ENCODE measurements at places on chromosomes 7 and 10. TPM values are rescaled to one million over a fixed set of nuclear protein-coding genes. Genes with fewer than 3 reads are reported as not detected.

The RNF32 gene
- 2.9 TPM for polyA plus RNA-seq

DNA sequence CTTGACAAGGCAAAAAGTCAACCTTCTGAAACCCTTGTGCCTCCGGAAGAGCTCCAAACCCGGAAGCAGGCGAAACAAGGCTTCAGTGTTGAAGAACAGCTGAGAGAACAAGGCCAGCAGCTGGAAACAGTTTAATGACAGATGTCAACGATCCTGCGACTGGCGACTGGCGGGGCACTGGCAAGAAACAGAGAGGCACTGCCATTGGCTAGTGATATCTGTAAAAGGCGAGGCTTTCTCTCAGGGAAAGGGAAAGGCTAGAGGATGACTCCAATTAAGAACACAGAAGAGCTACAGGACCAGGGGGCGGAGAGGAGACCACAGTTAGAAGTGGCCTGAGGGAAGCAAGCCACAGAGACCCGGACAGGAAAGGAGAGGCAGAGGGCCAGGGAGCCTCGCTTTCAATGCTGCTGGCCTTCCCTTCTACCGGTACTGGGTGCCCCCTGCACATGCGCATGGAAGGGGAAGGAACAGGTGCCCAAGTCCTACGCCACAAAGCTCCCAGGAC lies 19.4 kb downstream of the ITGB1 start:
- DNase-seq: no peak

DNA sequence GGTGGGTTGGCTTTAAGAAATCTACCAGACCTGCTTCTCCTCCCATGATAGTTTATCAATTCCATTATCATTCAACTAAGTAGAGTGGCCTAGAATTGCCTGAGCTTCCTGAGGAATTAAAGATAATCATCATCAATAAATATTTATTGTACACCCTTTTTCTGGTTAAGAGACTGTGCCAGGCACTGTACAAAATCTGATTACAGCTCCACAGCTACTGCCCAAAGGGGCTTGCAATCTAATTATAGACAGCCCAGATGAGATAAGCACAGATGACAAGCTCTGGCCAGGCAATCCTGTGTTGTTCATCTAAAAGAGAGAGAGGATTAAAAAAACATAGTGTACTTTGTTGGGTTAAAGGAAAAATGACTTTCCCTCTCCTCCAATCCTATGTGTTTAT lies 586.4 kb downstream of the GATA3 start:
- no peak for DNase-seq

The FASTK gene
- polyA plus RNA-seq: 44.9 TPM

DNA sequence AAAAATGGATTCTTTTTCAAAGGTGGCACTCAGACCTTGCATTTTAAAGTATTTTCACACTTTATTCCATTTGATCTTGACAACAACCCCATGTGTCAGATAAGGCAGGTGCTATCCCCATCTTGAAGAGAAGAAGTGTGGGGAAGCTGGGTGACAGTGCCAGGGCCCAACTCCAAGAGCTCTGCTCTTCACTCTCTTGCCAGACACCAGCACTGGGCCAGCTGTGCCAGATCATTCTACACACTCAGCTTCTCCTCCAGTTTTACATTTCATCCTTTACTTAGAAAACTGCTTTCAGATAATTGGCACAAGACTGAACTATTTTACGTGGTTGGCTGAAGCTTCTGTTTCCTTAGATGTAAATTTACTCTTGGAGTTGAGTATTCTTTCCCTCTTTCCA lies 64.4 kb downstream of the ENO4 start:
- DNase-seq: no peak

DNA sequence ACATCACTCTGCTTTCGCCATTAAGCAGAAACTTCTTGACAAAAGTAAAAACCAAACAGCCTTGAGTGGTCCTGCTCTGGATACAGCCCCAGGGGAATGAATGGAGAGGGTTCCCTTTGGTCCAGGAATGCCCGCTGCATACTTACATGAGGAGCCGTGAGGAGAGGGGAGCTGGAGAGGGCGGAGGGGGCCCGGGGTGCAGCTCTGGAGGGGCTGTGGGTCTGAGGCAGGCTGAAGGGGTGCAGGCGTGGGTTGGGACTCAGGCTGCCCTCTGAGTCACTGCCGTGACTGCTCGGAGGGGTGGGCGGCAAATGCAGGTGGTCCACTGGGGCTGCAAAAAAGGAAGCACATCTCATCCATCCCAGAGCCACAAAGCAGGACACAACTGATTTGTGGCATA lies 61.3 kb upstream of the DGKI start:
- DNase-seq: no peak

GRCh38 chr10:97011397-97011796 lies 174.4 kb downstream of the SLIT1 start:
- DNase-seq: no peak

The SPDYE5 gene
- 1.0 TPM for polyA plus RNA-seq

DNA sequence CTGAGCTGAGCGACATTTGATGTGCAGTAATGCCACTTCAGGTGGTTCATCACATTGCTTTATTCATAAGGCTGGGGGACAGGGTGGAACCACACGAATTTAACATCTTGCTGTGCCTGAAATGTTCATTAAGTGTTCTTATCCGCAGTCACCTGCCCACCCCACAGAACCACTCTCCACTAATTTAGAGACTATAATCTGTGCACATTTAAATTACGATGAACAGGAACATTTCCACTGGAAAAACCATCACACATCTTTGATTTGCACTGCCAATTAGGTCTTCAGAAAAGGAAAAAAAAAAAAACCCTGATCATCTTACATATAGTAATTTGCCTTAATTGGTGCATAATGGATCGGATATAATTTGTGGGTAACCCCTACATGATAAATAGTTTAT lies 2.3 kb downstream of the CDCA7L start:
- no peak for DNase-seq

GRCh38 chr7:69813637-69814240 lies 215.5 kb downstream of the AUTS2 start:
- DNase-seq: no peak

The CYP3A7 gene
- 0.46 TPM for polyA plus RNA-seq

- no peak for DNase-seq
Observed at GRCh38 chr7:47441796-47442604, 139.9 kb downstream of the TNS3 start.

GRCh38 chr7:28961972-28962371 lies 3.8 kb upstream of the TRIL start:
- DNase-seq: no peak

The FAM200A gene
- polyA plus RNA-seq: 16.8 TPM

DNA sequence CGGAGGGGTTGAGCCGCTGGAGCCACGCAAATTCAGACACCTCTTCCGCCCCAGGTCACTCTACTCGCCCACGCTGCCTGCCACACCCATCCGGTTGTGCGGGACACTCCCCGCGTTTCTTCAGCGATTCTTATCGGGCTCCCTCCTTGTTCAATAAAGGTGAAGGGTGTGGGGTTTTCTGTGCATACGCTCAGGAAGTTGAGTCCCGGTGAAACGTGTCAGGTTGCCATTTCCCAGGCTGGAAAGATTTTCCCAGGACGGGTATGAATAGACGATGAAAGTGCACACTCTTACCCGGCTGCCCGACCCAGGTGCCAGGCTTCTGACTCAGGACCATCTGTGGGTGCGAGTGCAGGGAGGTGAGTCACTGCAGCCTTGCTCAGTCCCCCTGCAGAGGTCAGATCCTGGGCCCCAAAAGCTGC lies 22.0 kb downstream of the KLF6 start:
- DNase-seq: no peak

GRCh38 chr10:100742076-100742771 lies 3.2 kb upstream of the PAX2 start:
- peak; percentile 83 for DNase-seq

- no peak for DNase-seq
Observed at GRCh38 chr7:109864230-109864629, 1226.7 kb upstream of the LRRN3 start.

GRCh38 chr10:112148331-112148730 lies 35.2 kb downstream of the GPAM start:
- DNase-seq: no peak

DNA sequence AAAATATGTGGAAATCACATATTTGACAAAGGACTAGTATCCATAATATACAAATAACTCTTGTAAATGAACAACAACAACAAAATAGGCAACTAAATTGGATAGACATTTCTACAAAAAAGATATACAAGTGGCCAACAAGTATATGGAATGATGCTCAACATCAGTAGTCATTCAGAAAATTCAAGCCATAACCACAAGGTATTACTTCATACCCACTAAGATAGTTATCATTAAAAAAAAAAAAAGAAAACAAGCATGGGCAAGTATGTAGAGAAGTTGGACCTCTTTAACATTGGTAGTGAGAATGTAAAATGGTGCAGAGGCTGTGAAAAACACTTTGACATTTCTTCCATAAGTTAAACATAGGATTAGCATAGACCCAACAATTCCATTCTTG lies 80.8 kb downstream of the CYP26A1 start:
- DNase-seq: no peak

GRCh38 chr7:41698726-41699125 lies 4.2 kb downstream of the INHBA start:
- DNase-seq: no peak

DNA sequence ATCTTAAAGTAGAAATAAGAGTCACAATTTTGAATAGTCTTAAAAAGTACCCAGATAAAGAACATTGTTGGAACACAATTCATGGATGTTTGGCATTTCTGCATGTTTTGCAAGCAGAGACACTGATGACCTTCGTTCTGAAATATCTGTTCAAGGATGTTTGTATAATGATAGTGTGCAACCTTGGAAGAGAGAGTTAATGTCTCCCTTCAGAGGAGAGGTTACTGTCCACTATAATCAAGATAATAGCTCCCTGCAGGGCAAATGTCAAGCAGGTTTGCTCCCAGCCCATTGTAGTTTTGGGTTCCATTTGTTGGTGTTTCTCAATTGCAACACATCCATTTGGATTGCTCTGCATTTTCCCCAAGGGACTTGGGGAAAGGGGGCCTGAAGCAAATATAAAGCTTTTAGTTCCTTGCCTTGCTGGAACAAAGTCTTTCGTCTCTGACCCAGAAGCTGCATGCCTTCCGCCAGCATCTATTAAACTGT lies 45.2 kb downstream of the COL1A2 start:
- no peak for DNase-seq

DNA sequence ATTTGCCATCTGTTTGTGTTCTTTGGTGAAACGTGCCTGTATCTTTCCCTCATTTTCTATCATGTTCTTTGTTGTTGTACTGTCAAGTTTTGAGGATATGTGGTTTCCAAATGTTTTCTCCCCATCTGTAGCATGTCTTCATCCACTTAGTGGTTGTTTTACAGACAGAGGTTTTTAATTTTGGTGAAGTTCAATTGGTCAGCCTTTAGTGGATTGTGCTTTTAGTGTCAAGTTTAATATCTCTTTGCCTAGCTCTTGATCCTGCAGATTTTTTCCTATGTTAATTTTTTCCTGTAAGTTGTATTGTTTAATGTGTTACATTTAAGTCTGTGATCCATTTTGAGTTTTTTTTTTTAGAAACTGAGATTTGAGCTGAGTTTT lies 95.9 kb downstream of the ANKRD61 start:
- no peak for DNase-seq

The FAM170B gene
- not detected for polyA plus RNA-seq

GRCh38 chr10:100993986-100994708 lies 5.5 kb upstream of the LZTS2 start:
- no peak for DNase-seq

GRCh38 chr7:156534925-156535324 lies 105.6 kb upstream of the RNF32 start:
- DNase-seq: no peak

- no peak for DNase-seq
Observed at GRCh38 chr10:34254596-34254995, 560.5 kb downstream of the PARD3 start.

DNA sequence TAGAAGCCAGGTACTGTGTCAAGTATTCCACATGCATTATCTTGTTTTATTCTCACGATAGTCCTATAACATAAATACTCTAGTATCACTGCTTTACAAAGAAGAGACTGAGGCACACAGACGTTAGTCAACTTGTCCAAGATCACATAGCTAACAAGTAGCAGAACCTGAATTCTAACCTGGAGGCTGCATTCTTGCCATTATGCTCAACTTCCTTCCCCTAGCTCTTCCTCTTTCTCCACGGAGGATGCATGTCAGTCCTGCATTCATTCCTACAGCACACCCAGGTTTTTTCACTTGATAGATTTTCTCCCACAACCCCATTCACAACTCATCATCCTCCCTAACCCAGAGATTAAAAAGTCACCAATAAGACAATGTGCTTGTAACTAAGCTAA lies 388.5 kb upstream of the NFE2L3 start:
- DNase-seq: no peak

The UPF2 gene
- polyA plus RNA-seq: 45.4 TPM
